HCT116 (cell line): ENCODE measurements at places on chromosomes 7 and 10. TPM values are rescaled to one million over a fixed set of nuclear protein-coding genes. Genes with fewer than 3 reads are reported as not detected.

- no peak overlapping the region for H3K27ac ChIP-seq
- no peak for DNase-seq
- H3K4me3 ChIP-seq: no peak overlapping the region
- no peaks in the 10 kb centered on the region for H3K4me1 ChIP-seq
- no peaks in the 10 kb centered on the region for H3K36me3 ChIP-seq
These were observed 747.9 kb upstream of the GALNT17 start for GRCh38 chr7:70384024-70384423.

GRCh38 chr10:119538632-119539358 is 3.7 kb downstream of the RGS10 start:
- H3K27ac ChIP-seq: no peak overlapping the region
- no peaks in the 10 kb centered on the region for H3K27me3 ChIP-seq
- no peak for DNase-seq
- no peak overlapping the region for H3K4me3 ChIP-seq
- H3K4me1 ChIP-seq: peaks cover 13% of the 10 kb centered on the region

- H3K27me3 ChIP-seq: no peaks in the 10 kb centered on the region
- peak; percentile 26 for DNase-seq
- H3K27ac ChIP-seq: no peak overlapping the region
- H3K36me3 ChIP-seq: no peaks in the 10 kb centered on the region
- H3K4me3 ChIP-seq: no peak overlapping the region
These were observed 80.8 kb upstream of the KLF14 start for GRCh38 chr7:130814778-130815335.

DNA sequence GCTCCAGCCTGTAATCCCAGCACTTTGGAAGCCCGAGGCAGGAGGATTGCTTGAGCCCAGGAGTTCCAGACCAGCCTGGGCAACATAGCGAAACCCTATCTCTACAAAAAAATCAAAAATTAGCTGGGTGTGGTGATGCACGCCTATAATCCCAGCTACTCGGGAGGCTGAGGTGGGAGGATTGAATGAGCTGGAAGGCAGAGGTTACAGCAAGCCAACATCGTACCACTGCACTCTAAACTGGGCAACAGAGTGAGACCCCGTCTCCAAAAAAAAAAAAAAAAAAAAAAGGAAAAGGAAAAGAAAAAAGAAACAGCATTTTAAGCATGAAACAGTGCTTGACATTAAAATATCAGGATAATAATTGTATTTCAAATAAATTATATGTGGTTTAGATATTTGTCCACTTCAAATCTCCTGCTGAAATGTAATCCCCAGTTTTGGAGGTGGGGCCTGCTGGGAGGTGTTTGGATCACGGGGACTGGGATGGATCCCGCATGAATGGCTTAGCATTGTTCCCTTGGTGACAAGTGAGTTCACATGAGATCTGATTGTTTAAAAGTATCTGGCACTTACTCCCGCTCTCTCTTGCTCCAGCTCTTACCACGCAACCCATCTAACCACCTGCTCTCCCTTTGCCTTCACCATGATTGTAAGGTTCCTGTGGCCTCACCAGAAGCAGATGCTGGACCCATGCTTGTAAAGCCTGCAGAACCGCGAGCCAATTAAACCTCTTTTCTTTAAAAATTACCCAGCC is 103.4 kb downstream of the SRPK2 start:
- H3K36me3 ChIP-seq: no peaks in the 10 kb centered on the region
- H3K27ac ChIP-seq: no peak overlapping the region
- no peaks in the 10 kb centered on the region for H3K27me3 ChIP-seq
- no peak for DNase-seq
- H3K4me3 ChIP-seq: no peak overlapping the region

- no peak overlapping the region for H3K4me3 ChIP-seq
- no peak for DNase-seq
- peaks cover 8% of the 10 kb centered on the region; the same call in 1 of the 2 replicates for H3K27me3 ChIP-seq
These were observed 57.9 kb upstream of the FZD8 start for GRCh38 chr10:35699848-35700486.

Gene UMAD1
- total RNA-seq: 12.7 TPM

Gene MOGAT3
- total RNA-seq: not detected
